Activated T-helper 17 cell treated with anti-CD3 and anti-CD28 coated beads, Interleukin-2, amount 50 U/mL, for 72 hours (primary cell): ENCODE measurements at places on chromosomes 11 and 22. TPM values are rescaled to one million over a fixed set of nuclear protein-coding genes. Genes with fewer than 3 reads are reported as not detected.
A peak's percentile ranks its signal among the peaks of the same experiment; 100 is the strongest.

Gene HORMAD2
- not detected for total RNA-seq

Gene MMP27
- total RNA-seq, result not detected

Gene APOBEC3C
- 115 TPM for total RNA-seq

Gene DENND6B
- 6.5 TPM for total RNA-seq

Gene PNPLA5
- not detected for total RNA-seq

Gene MYO7A
- 0.95 TPM for total RNA-seq

Gene MAFF
- 58.8 TPM for total RNA-seq

Gene CARD16
- total RNA-seq, result 25.7 TPM

Gene OR5D13
- not detected for total RNA-seq

Gene AIFM3
- not detected for total RNA-seq

Gene FBLN1
- 0.65 TPM for total RNA-seq

Gene CD59
- 147 TPM for total RNA-seq

Gene OR5B3
- total RNA-seq, result not detected

GRCh38 chr11:71429701-71430100 is 18.5 kb downstream of the DHCR7 start:
- no peak for ATAC-seq

- no peak for ATAC-seq
Observed at GRCh38 chr22:18044548-18045271, 20.3 kb upstream of the MICAL3 start.

- no peak for ATAC-seq
Observed at GRCh38 chr11:86670911-86671310, 1.5 kb downstream of the ME3 start.

DNA sequence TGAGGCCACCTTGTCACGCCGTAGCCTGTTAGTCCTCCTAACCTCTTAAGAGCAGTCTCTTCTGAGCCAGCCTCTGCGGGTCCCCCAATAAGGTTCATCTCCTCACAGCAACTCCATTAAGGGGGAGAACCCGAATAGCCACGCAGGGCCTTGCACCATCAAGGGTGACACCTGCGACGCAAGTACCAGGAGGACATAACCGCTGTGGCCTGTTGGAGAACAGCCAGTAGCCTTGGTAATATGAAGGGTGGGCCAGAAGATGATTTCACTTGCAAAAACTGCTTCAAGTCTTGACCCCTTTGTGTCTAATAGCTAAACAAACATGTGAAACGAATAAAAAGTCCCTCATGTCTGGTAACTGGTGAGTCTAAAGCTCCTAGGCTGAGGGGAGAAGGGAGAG is 14.8 kb downstream of the ARFGAP2 start:
- ATAC-seq, result no peak

DNA sequence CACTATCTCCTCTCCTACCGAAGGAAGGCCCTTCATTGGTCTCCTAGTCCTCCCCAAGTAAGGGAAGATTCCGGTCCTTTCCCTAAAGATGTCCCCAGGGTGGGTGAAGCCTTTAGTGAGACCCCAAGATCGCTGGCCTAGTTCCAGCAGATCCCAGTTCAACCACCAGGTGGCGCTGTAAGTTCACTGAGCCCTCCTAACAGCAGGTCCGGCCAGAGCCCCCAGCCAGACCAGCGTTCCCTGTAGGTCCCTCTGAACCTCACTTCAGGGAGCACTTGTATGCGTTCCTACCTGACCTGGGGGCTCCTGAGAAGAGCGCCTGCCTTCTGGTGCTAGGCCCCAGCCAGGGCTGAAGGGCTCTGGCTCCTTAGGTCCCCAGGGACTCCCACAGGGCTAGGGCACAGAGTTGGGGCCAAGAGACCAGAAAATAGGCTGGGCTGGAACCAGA is 38.1 kb downstream of the LMO1 start:
- peak; percentile 54 for ATAC-seq

GRCh38 chr11:60119710-60120109 is 31.2 kb downstream of the MS4A2 start:
- no peak for ATAC-seq

DNA sequence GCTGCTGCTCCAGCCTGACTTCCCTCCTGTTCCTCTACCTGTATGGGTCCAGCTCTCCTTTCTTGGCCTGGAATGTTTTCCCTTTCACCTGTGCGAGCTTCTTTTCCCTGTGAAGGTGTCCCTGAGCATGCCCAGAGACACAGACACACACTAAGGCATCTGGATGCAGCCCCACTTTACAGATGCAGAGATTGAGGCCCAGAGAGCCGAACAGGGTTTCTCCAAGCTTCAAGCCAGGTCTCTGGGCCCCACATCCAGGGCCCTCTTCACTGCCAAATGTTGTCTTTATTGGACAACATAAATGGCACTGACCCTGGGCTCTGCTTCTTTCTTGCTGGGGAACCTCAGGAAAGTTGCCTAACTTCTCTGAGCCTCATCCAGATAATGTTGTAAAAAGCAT is 561.6 kb downstream of the MIAT start:
- no peak for ATAC-seq

- no peak for ATAC-seq
Observed at GRCh38 chr11:86013713-86014112, 55.2 kb downstream of the PICALM start.

GRCh38 chr11:121456151-121456550 is 3.4 kb upstream of the SORL1-AS1 start:
- ATAC-seq, result no peak

DNA sequence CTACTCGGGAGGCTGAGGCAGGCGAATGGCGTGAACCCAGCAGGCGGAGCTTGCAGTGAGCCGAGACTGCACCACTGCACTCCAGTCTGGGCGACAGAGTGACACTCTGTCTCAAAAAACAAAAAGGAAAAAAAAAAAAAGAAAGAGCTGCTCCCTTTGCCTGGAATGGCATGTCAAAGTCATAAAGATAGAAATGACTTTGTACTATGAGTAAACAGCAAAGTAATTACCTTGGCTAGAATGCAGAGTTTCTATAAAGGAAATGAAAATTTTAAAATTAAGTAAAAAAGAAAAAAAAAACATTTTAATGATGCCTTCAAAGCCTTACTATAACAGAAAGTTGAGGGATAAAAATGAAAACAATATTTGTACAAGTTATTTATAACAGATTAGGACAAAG is 10.1 kb downstream of the PPP2R1B start:
- no peak for ATAC-seq

DNA sequence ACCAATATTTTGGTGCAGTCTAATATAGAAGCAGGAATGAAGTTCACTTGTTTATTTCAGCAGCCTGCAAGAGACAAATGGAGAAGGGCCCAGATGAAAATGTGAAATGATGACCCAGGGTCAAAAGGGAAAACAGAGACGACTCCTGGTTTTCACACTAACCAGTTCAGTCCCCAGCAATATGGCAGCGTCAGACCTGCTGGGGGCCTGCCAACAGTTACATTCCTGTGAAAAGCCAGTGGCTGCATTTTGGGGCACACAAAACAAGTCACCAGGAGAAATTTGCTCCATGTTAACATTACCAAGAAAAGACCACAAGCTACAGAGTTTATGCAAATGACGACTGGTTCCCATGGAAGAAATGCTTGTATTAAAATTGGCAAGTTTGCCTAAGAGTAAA is 80.2 kb downstream of the CCDC34 start:
- ATAC-seq, result no peak

DNA sequence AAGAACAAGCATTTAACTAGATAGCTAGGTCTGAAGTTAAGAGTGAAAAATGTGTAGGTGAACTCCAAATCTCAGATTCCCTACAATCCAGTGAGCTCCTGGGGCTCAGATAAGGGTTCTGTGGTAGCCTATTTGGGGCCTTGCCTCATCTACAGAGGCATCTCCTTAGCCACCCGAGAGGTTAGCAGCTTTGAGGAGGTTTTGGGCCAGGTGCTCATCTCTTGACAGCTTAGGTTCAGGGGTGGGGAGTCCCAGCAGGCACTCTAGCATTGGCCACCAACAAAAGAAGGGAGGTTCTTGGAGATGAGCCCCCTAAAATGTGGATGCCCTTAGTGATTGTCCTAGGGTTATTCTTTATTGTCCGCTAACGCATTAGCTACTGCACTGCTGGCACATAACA is 184.4 kb upstream of the B3GAT1 start:
- no peak for ATAC-seq

DNA sequence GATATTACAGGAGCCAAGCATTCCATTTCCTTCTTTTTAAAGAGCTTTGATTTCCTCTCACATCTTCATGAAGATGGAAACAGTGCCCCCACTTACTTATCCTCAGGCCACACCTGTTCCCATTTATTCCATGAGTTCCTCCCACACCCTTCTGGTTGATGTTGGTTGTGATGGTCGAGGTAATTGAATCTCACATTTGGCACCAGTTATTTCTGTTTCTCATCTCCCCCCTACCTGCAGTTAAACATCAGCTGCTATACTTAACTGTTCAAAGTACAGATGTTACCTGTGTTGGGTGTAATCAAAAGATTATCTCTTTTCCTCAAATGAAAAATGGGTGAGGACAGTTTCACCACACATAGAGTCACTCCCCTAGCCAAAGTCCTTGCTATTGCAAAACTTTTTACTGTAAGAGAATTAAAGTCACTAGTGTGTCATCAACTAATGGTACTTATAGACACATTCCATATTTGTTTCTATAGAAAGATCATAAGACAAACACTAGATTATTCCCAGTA is 1.9 kb downstream of the TMEM45B start:
- no peak for ATAC-seq

GRCh38 chr11:62140304-62141110 is 16.7 kb downstream of the INCENP start:
- ATAC-seq, result no peak

DNA sequence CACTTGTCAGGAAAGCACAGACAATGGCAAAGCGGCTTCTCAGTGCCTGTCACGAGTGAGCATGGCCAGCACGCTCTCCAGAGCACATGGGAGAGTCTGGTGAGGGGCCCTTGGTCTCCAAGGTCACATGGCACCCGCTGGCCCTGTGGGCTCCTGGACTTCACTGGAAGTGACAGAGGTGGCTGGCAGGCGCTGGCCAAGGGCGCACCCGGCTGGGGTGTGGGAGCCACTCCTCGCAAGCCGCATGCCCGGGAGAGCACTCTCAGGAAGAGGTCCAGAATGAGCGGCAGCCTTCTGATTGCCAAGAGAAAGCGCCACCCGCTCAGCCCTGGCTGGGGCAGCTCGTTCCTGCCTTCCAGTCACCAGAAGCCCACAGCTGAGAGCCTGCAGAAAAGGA is 17.1 kb upstream of the MOB2 start:
- ATAC-seq, result no peak

GRCh38 chr11:120645639-120646038 is 134.1 kb downstream of the GRIK4 start:
- ATAC-seq, result no peak

DNA sequence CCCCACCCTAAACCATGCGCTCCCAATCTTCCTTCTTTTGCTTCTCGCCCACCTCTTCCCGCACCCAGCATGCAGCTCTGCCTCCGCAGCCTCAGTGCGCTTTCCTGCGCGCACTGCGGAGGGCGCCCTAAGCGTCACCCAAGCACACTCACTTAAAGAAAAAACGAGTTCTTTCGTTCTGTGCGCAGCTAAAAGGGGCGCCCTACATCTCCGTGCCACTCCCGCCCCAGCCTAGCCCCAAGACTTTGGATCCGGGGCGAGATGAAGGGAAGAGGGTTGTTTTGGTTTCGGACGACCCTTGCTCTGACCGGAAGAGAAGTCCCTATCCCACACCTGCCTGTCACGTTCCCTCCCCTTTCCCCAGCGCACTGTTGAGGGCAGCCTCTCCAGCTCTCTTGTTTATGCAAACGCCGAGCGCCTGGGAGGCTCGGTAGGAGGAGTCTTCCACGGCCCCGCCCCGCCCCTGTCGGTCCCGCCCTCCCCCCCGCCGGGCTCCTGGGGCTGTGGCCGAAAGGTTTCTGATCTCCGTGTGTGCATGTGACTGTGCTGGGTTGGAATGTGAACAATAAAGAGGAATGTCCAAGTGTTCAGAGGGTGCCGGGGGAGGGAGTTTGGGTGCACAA is 5.3 kb downstream of the VSIG2 start:
- peak; percentile 93 for ATAC-seq

DNA sequence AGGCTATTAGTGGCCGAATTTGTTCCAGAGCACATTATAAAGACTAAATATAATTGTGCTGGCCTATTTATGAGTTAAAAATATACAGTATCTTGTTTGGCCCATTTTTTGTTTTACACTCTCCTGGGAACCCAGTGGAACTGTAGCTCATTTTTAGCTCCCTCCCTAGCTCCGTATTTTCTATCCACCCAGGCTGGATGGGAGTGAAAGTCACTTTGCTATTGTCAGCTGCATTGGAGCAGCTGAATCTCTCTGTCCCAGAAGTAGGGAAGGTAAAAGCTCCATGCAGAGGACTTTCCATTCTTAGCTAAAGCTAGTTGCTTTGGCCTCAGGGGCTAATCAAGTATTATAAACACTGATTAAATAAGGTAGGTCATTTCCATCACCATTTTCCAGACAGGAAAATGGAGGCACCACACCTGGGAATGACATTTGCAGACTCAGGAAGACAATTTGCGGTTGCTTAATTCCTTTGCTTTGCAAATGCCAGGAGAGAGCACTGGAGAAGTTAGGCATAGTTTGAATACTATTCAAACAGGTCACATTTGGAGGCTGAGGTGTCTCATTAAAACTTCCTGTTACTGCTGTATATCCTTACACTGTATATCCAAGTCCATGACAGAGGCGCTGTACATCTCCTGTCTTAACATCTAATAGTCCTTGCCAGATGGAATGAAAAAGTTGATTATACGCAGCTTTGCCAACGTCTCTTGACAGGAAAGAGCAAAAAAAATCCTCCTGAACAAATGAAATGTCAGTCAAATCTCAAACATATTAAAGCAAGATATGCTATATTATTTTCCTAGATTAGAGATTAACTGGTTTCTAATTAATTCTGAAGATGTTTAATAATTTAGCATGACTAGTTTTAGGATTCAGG is 338.1 kb upstream of the KIRREL3 start:
- no peak for ATAC-seq

DNA sequence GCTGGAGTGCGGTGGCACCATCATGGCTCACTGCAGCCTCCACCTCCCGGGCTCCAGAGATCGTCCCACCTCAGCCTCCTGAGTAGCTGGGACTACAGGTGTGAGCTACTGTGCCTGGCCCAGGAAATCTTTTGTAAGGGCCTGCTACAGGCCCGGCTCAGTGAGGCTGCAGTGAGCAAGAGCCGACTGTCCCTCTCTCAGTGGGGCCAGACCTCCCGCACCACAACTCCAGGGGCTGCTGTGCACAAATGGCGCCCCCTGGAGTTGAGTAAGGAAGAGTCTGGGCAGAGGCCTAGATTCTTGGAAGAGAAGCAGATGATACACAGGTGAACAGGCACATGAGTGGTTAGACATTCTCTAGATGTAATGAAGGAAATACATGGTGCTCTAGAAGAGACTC is 7.0 kb downstream of the SERHL2 start:
- no peak for ATAC-seq

DNA sequence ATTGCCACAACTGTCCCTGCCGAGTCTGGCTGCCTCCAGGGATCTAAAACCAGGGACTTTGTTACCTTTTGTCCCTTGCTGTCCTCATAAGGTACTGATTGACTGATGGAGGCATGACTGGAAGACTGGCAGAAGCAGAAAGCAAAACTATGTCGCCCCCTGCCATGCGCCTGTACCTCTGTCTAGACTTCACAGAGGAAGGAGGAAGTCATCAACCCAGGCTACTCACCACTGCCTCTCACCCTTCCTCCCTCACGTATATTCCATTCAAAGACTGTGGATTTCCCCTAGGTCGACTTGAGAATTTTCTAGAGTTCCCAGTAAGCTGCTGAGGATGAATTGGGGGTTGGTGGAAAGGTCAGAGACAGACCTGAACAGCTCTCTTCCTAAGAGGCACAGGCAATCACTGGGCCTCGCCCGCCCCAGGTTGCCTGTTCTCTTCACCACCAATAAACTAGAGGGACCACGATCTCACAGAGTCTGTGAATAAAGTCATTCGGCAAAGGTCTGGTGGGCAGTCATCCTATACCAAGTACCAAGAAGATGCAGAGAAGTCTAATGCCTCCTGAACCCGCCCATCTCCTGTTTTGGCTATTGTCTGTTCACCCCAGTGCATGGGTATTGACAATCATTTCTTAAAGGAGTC is 27.5 kb upstream of the CHST1 start:
- ATAC-seq, result no peak
